ENCODE measurements at places on chromosomes 1 and 21.

DNA sequence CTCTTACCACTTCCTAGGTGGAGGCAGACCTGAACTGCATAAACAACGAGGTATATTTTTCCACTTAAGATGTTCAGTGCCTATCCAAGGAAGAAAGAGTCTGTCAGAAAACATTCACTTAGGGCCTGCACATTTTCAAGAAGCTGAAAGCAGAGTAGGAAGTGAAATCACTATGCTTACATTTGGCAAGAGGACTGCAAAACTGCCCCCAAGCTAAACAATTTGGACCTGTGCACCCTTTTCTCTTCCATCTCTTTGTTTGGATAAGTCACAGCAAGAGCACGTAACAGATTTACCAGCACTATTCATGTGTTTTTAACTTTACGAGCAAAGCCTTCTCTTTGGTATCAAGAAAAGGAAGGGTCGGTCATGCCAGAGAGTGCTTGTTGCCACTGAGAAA lies 13.2 kb upstream of the BEND5 start:
- DNase-seq: no peak

GRCh38 chr1:201626629-201627275 lies 87.8 kb downstream of the NAV1 start:
- no peak for DNase-seq

DNA sequence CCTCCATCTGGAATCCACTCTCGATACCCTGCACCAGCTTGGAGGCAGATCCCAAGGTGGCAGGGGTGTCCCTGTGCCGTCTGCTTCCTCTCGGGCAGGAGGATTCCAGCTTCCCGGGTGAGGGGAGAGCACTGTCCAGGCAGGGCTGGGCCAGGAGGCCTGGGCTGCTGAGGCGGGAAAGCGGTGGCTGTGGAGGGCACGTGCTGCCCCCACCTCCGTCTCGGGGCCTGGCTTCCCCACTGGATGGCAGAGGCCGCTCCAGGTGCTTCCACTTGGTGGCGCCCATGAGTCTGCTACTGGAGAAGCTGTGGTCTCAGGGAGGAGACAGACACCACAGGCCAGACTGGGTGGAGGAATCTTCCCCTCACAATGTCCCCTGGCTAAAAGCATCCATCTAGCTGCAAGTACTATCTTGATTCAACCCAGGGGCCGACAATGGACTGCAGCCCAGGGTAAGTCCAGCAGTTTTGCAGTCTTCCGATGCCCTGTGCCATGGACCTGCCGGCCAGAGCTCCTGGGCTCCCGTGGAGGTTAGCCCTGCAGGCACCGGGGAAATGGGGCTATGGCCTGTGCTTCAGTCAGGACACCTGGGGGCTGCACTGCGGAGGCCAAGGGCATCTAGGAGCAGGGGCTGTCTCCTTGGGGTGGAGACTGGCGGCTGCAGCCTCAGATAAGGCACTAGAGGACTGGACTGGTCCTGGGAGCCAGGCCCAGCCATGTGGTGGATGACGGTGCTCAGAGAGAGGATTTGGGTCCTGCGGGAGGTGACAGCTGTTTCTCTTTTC lies 41.3 kb upstream of the EIF4G3 start:
- DNase-seq: no peak

DNA sequence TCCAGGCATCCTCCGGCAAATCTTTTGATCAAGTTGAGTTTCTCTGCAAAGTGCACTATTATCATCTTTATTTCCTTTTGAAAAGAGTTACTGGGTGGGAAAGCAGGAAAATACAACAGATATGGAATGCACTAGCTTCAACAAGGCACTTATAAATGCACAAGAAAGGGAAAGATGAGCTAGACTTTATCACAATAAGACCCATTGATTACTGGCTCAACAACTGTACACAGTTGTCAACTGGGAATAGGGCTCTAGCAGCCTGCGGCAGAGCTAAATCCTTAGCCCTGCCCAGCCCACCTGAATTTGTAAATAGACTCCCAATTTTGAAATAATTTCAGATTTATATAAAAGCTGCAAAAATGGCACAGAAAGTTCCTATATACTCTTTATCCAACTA lies 111.4 kb downstream of the CSMD2 start:
- no peak for DNase-seq

- DNase-seq: no peak
Observed at GRCh38 chr1:90714521-90714951, 2.6 kb downstream of the BARHL2 start.

- DNase-seq: no peak
Observed at GRCh38 chr1:111989531-111990025, at the start of gene KCND3. Gene KCND3 (minus strand): TSS chr1:111989668.

DNA sequence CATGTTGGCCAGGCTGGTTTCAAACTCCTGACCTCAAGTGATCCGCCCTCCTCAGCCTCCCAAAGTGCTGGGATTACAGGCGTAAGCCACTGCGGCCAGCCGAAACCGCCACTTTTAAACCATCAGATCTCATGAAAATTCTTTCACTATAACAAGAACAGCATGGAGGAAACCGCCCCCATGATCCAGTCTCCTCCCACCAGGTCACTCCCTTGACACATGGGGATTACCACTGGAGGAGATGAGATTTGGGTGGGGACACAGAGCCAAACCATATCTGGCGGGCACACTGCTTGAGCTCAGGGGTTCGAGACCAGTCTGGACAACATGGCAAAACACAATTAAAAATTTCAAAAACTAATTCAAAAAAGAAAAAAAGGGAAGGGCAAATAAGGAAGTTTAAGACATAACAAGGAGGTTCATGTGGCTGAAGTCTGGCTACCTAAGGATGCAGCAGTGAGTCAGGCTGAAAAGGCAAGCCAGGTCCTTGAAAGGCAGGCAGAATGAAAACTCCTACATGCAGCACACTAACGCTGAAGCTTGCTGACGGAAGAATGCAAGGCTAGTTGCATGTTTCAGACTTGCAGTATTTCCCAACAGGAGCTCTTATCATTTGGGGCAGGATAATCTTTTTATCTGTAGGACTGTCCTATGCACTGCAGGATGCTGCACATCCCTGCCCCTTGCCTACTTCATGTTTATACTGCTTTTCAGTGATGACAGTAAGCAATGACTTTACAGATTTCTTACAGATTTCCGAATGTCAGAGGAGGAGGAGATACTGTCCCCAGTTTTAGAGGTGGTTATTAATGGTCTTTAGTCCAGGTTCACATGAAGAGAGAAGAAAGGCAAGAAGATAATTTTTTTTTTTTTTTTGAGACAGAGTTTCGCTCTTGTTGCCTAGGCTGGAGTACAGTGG lies 49.3 kb downstream of the FBXO42 start:
- no peak for DNase-seq

GRCh38 chr1:10046356-10047085 lies 13.8 kb downstream of the UBE4B start:
- DNase-seq: no peak

- no peak for DNase-seq
Observed at GRCh38 chr21:39712976-39713375, 32.0 kb upstream of the IGSF5 start.

DNA sequence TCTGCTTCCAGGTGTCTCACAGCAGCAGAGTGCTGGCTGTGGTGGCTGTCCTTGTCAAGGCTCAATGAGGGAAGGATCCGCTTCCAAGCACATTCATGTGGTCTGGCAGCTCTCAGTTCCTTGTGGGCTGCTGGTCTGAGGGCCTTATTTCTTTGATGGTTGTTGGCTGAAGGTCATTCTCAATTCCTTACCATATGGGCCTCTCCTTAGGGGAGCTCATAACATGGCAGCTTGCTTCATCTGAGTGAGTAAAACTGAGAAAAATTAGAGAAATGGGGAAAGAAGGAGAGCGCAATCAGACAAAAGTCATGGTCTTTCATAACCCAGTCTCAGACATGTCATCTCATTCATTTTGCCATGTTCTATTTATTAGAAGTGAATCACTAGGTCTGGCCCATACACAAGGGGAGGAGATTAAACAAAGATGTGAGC lies 81.7 kb upstream of the TSPAN2 start:
- no peak for DNase-seq
